GF-D8 (cell line): ENCODE measurements at places on chromosomes 11 and 22.

GRCh38 chr22:45069925-45070324 is 60.1 kb upstream of the PHF21B start:
- DNase-seq: no peak

DNA sequence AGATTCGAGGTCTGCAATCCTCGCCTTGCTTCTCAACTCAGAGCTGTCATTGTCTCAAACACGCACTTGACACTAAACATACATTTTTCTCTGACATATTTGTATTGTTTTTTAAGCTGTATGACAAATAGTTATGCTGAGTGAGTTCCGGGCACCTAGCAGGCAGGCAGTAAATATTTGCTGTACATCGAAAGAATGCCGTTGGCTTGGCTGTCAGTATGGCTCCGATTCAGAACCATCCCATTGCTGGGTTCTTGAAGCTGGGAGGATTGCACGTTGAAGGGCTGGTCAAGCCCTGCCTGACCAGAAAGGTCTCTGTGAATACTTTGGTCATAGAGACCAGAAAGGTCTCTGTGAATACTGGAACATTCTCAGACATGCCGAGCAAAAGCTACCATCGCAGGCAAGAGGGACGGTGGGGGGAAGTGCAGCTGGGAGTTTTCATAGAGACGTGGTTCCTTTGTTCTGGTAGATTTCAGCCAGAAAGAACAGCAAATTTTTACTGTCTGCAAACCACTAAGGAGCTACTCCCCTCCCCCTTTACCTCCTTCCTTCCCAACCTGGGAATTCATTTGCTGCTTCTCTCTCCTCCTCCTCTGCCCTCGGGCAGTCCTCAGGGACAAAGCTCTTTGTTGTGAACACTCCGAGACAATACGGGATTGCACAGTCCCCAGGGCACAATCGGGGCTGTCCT is 202.2 kb upstream of the SORL1-AS1 start:
- DNase-seq: no peak

DNA sequence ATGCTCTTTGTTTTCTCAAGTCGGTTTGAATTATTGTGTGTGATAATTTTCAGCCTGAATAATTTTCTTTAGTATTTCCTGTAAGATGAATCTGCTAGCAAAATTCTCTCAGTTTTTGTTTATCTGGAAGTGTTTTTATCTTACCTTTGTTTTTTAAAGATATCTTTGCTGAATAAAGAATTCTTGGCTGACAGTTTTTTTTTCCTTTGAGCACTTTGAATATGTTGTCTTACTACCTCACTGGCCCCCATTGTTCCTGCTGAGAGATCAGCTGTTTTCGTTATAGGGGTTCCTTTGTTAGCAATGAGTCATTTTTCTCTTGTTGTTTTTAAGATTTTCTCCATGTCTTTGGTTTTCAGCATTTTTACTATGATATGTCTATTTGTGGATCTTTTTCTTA is 63.0 kb downstream of the HORMAD2 start:
- DNase-seq: no peak

GRCh38 chr11:114377612-114378267 is 22.6 kb downstream of the C11orf71 start:
- DNase-seq: no peak

DNA sequence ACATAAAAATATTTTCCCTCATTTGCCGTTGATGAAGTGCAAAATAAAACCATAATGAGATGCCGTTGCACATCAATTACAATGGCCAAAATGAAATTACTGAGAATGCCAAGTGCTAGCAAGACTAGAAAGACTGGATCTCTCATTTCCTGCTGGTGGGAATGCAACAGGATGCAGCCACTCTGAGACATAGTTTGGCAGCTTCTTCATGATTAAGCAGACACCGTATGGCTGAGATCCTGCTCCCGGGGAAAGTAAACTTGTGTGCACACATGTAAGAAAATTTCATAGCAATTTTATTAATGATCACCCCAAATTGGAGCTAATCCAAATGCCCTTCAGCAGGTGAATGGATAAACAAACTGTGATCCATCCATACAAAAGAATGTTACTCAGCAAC is 1013.2 kb downstream of the TBC1D22A start:
- DNase-seq: no peak

GRCh38 chr22:36301851-36302250 is 48.9 kb downstream of the APOL1 start:
- DNase-seq: no peak

- DNase-seq: no peak
Observed at GRCh38 chr22:47804281-47804680, 1041.8 kb downstream of the TBC1D22A start.

DNA sequence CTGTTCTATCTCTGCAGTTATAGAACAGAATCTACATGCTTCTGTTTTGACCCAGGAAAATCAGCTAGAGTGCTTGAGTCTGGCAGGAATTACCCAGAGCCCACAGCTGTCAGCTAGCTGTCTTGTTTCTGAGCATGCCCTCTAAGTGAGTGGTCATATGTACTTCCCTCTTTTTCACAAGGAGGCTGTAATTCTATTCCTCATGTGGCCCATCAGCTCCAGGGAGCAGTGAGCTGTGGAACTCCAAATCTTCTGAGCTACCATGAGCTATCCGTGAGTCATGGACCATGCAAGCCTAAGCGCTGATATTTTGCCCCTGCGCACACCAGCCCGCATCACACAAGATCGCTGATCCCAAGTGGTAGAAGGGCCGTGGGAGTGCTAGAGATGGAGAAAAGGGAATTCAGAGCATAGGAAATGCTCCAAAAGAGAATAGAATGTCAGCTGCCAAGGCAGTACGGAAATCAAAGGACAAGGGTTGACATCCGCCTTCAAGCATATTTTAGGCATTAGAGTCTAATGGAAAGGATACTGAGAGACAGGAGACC is 5.4 kb downstream of the FJX1 start:
- no peak for DNase-seq

- DNase-seq: no peak
Observed at GRCh38 chr22:48537343-48537680, 1290.4 kb downstream of the BRD1 start.

- DNase-seq: no peak
Observed at GRCh38 chr11:44913502-44913901, 37.2 kb downstream of the TP53I11 start.

GRCh38 chr11:110486156-110486555 is 56.4 kb downstream of the FDX1 start:
- no peak for DNase-seq

GRCh38 chr11:120954381-120954780 is 69.5 kb upstream of the TBCEL start:
- DNase-seq: no peak

DNA sequence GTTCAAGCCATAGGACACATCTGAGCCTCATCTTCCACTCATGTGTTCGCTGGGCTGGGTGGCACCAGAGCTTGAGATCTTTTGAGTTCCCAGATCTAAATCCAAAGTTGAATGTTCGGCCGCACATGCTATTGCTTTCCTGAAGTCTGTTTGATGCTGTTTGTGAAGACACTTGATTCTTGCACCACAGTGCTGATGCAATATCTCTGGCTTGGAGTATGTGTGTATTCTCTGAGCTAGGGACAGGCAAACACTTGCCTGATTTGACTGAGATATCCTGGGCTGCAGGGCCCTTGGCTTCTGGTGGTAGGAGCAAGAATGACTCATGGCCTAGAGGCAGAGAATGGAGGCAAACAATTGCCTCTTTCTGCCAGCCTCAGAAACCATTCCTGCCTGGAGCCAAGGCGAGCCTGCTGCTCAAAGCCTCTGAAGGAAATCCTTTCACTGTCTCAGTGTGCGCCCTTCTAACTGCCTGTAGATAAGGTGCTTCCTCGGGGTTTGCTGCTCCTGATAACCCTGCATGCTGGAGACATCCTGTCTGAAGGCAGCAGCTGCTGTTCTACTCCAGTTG is 73.0 kb downstream of the CYB5R2 start:
- DNase-seq: no peak

- DNase-seq: no peak
Observed at GRCh38 chr11:32704775-32705174, 89.7 kb downstream of the CCDC73 start.

GRCh38 chr11:27635567-27636037 is 64.7 kb downstream of the BDNF start:
- no peak for DNase-seq

DNA sequence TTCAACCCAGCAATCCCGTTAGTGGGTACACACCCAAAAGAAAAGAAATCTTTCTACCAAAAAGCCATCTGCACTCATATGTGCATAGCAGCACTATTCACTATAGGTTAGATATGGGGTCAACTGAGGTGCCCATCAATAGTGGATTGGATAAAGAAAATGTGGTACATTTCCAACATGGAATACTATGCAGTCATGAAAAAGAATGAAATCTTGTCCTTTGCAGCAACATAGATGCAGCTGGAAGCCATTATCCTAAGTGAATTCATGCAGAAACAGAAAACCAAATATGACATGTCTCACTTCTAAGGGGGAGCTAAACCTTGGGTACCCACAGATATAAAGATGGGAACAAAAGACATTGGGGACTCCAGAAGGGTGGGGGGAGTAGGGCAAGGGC is 1.9 kb upstream of the ARHGAP8 start:
- DNase-seq: no peak

DNA sequence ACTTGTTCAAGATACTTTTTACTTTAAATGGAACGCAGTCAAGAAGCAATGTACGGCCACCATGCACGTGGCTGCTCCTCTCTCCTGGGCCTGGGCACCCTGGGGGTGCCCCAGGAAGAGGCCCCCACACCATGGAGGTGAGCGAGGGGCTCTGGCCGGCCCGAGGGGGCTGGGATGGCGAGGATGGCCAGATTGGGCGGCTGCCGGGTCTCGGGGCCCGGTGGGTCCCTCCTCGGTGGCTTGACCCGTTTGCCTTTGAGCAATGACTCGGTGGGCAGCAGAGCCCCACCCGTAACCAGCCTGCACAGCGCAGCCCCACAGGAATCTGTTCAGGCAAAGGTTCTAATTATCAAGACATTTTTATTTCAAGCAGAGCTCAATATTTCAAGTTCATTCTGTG is 167.4 kb downstream of the BRD1 start:
- DNase-seq: no peak

DNA sequence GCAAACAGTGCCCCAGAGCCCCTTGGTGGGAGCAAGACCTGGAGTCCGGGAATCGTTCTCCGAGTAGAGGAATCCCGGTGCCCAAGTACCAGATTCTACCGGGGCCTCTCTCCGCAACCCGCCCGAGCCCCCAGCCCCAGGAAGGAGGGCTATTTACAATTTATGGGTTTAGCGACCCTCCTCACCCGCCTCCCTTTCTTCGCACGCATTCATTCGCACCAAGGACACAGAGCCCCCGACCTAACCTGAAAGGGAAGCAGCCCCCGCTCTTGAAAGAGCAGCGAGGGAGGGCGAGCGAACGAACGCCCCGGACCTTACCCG is 628 bp downstream of the LRP4 start:
- DNase-seq: no peak

DNA sequence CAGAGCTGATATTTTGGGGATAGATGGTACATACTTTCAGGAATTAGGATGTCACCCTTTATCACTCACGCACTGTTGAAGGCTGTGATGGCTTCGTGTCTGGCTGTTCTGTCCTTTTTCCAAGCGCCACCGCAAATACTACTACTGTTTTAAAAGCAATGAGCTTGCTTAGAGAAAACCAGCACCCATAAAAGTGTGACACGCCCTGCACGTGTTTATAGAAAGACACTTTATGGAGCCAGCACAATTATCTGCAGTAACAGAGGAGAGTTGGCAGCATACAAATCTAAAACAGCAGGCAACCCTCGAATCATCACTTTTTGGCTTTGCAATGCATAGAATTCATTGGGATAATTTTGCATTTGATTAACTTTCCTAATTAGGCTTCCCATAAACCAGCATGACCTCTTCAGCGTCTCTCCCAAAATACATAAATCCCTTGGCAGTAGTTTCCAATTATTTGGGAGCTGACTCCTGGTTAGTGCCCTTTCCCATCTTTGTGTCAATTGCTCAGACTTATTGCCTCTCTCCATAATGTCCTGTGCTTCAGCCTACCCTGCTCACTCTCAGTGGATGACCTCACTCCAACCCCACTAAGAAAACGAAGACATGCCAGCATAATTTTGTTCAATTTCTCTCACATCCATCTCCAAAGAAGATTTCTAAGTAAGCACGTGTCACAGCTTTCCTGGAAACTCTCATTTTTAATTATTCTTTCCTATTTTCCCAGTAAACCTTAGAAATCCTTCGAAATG is 118.7 kb upstream of the LARGE1 start:
- no peak for DNase-seq

- no peak for DNase-seq
Observed at GRCh38 chr11:88208745-88209144, 33.5 kb upstream of the RAB38 start.

- DNase-seq: no peak
Observed at GRCh38 chr11:44032299-44033085, 15.3 kb upstream of the ACCSL start.

- DNase-seq: no peak
Observed at GRCh38 chr11:126645186-126645585, 289.7 kb downstream of the ST3GAL4 start.

GRCh38 chr11:106047631-106048030 is 25.6 kb upstream of the MSANTD4 start:
- no peak for DNase-seq

- DNase-seq: no peak
Observed at GRCh38 chr22:44686873-44687600, 15.0 kb upstream of the PRR5 start.

DNA sequence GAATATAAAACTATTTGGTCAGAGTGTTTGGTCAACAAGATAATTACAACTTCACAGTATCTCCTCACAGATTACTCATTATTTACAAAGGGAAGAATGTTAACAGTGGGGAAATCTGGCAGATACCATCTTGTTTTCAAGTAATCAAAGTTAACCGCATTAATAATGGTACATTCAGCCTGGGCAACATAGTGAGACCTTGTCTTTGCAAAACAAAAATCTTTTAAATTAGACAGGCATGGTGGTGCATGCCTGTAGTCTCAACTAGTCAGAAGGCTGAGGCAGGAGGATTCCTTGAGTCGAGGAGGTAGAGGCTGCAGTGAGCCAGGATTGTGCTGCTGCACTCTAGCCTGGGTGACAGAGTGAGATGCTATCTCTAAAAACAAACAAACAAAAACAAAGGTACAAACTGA is 78.5 kb downstream of the ACER3 start:
- no peak for DNase-seq

DNA sequence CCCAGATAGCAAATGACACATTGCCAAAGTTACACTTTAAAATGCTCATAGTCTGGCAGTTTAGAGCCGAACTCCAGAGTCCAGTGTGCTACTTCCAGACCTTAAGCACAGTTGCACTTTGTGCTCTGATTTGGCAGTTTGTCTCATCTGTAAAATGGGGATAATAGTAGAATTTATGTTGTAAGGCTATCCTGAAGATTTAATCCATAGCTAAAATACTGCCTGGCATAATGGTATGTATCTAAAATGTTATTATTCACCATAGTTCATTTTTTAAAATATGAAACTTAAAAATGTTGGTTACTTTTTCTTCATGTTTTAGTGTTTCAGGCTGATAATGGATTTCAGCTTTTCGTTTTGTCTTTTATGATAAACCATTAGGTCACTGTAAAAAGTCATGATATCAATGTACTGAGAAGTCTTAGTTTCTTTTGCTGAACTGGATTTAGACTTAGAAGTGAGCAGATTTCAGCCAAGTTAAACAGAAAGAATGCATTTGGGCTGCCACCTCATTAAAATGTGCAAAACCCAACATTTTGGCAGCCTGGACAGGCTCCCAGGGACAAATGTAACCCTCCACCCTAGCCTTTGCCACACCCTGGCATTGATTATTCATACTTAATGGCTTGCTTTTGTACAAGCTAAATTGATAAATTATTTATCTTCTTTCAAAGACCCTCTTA is 933 bp downstream of the OLFML1 start:
- DNase-seq: no peak
